Endodermal cell (in vitro differentiated cells): ENCODE measurements at places on chromosomes 13 and 19.

- DNase-seq: no peak
These were observed 3.4 kb downstream of the TBXA2R start for GRCh38 chr19:3603121-3603811.

- DNase-seq: no peak
These were observed 16.4 kb upstream of the KCTD15 start for GRCh38 chr19:33780251-33780650.

- DNase-seq: peak; percentile 39
These were observed 9.9 kb downstream of the LTBP4 start for GRCh38 chr19:40611096-40611495.

- no peak for DNase-seq
These were observed at the start of gene SEMA6B for GRCh38 chr19:4559569-4559968. TSS of gene SEMA6B (minus strand) at chr19:4559684. CDS start at chr19:4558457, 1,227 bp downstream.

- DNase-seq: no peak
These were observed 579 bp downstream of the RPS9 start for GRCh38 chr19:54201172-54201701.

GRCh38 chr19:6250909-6251308, 28.9 kb downstream of the MLLT1 start:
- no peak for DNase-seq

DNA sequence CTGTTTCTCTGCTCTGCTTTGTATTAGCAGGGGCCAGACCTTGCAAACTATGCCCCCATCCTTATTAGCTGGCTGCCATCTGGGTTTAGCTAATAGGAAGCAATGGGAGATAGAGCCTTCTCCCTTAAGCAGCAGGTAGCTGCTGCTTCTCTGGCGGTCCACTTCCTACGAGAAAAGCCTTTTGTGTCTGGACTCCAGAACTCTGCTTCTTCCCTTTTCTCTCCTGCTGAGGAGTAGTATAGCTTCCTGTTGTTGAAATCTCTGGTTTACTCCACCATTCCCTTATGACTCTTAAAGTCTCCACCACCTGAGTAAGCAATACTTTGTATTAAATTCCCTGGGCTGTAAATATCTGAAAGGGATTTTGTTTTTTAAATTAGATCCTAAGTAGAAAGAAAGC, 147.1 kb downstream of the DNAJC15 start:
- DNase-seq: no peak

DNA sequence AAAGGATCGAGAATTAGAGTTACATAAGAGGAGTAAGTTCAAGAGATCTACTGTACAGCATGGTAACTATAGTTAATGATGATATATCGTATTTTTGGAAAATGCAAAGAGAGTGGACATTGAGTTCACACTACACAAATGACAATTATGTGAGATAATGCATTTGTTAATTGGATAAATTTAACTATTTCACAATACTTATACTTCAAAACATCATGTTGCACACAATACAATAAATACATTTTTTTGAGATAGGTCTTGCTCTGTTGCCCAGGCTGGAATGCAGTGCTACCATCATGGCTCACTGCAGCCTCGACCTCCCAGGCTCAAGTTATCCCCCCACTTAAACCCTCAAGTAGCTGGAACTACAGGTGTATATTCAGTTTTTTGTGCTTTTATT, 8.1 kb upstream of the CYP2F1 start:
- DNase-seq: no peak

DNA sequence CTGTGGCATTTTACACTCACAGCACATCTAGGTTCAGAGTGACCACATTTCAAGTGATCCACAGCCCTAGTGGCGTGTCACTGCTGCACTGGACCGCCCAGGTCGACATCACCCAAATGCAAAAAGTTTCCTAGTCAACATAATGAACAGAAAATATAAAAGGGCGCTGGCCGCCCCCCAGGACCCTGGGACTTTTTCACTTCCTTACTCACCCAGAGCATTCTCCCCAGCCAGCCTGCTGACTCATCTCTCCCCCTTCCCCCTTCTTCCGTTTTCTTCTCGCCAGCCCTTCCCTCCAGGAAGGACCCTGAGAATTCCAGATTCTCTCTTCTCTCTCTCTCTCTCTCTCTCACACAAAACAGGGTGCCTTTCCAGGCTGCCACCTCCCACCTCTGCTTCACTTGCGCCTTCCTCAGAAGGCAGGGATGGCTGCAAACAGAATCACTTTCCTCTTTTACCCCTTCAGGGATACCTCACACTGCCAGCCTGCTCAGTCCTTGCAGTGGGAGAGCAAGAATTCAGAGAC, 21.0 kb upstream of the GRWD1 start:
- DNase-seq: peak; percentile 80

- peak; percentile 89 for DNase-seq
These were observed 6.8 kb upstream of the ARRDC2 start for GRCh38 chr19:18000915-18001776.

- DNase-seq: peak; percentile 72
These were observed 210.9 kb downstream of the RGCC start for GRCh38 chr13:41668130-41668757.

DNA sequence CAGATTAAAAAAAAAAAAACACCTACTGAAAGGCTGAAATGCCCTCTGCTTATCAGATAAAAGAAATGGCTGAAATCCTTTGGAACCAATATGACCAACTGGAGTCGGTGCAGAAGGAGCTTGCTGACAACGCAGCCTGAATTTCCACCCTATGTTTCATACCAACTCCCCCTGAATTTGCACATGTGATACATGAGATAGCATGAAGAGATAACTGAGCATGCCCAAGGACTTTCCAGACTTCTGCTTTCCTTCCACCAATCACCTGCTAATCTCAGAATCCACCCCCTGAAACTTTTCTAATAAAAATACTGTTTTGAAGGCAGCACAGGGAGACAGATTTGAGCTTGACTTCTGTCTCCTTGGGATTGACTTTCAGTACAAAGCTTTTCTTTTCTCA, 32.2 kb upstream of the WDFY2 start:
- no peak for DNase-seq

- no peak for DNase-seq
These were observed 316.8 kb downstream of the DLEU7 start for GRCh38 chr13:50526661-50527071.

GRCh38 chr13:36000028-36000427, 131.2 kb downstream of the DCLK1 start:
- DNase-seq: no peak

DNA sequence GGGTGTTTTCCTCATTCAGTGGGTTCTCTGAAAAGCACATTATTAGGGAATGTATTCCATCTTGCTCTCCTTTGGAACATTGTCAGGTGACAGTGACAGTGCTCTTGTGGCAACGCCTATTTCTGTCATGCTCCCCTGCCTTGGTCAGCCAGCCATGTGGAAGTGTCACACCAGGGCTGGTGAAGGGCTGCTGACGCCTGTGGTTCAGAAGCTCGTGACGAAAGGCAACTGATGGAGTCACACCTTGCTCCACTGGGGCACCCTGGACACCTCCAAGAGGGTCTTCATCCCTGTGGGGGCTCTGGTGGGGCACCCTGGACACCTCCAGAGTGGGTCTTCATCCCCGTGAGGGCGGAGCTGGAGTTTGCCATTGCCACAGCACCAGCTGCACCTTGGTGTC, 68.9 kb upstream of the GPR183 start:
- peak; percentile 38 for DNase-seq

DNA sequence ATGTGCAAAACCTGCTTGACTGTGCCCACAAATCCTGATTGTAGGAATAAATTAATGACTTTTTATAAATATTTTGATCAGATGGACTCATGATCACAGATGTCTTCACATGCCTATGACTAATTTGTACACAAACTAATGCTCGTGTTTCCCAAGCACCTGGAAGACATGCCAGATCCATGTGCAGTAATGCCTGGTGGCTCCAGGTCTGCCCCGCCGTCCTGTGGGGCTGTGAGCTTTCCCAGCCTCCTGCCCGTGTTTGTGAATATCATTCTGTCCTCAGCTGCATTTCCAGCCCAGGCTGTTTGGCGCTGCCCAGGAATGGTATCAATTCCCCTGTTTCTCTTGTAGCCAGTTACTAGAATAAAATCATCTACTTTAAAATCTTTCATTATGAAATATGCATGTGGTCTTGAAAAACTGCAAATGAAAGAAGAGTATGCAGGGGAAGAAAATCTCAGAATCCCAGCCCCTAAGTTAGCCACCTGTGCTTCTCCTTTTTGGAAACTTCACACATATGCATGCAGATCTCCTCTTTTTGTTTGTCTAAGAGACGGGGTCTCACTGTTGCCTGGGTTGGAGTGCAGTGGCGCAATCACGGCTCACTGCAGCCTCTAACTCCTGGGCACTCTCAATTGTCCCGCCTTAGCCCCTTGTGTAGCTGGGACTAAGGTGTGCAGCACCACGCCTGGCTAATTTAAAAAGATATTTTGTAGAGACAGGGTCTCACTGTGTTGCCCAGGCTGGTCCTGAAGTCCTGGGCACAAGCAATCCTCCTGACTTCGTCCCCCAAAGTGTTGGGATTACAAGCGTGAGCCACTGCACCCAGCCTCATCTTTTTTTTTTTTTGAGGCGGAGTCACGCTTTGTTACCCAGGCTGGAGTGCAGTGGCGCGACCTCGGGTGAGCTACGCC, 6.2 kb downstream of the RPL28 start:
- DNase-seq: no peak

DNA sequence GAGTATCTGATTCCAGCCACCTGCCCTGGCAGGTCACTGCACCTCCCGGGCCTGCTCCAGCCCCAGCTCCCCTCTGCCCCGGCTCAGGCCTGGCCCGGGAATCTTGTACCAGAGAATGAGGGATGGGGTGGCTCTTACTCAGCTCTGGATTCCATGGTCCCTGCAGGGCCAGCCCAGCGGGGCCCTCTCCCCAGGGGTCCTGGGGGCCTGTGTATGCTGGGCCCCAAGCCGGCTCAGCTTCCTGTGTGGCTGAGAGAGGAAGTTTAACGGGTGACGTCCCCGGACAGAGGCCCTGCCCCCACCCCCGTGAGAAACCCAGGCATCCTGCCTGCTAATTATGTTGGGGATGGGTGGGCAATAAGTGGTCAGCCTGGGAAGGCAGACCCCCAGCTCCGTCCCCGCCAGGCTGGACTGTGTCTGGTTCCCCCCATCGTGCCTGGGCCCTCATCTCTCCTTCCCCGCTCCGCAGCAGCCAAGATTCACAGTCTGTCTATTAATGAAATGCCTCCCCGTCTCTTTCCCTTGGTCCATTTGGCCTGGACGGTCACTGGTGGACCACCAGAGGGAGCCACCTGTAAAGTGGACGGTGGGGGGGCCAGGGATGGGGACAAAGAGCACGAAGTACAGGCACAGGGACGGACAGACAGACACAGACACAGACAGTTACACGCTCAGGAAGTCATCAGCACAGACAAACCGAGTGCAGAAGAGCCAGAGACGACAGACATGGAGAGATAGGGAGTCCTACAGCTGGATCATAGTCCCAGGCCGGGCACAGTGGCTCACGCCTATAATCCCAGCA, at the start of gene DENND1C:
Gene DENND1C (minus strand): TSS at position 247 of the 802 bp plus-strand sequence. CDS start 92 bp downstream, at position 155.
- DNase-seq: peak; percentile 78

DNA sequence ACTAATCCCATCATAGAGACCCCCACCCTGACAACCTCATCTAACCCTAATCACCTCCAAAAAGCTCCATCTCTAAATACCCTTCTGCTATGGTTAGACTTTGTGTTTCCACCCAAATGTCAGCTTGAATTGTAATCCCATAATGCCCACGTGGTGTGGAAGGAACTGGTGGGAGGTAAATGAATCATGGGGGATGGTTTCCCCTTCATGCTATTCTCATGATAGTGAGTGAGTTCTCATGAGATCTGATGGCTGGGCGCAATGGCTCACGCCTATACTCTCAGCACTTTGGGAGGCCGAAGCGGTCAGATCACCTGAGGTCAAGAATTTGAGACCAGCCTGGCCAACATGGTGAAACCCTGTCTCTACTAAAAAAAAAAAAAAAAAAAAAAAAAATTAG, 2.6 kb downstream of the VMAC start:
- no peak for DNase-seq
